ENCODE measurements at places on chromosomes 16 and 17. TPM values are rescaled to one million over a fixed set of nuclear protein-coding genes. Genes with fewer than 3 reads are reported as not detected.

- DNase-seq: no peak
Measured at GRCh38 chr17:76641501-76641900, 2.1 kb downstream of the ST6GALNAC1 start.

GRCh38 chr17:78766743-78767294, 15.3 kb downstream of the CYTH1 start:
- DNase-seq: no peak

C16orf54 gene
- 2.8 TPM for total RNA-seq

GRCh38 chr16:58332997-58333700, 38.3 kb upstream of the PRSS54 start:
- no peak for DNase-seq

Measured in thoracic aorta (tissue), 2 donors.